KBM-7 (cell line): ENCODE measurements at places on chromosomes 6 and 20.
A peak's percentile ranks its signal among the peaks of the same experiment; 100 is the strongest.

DNA sequence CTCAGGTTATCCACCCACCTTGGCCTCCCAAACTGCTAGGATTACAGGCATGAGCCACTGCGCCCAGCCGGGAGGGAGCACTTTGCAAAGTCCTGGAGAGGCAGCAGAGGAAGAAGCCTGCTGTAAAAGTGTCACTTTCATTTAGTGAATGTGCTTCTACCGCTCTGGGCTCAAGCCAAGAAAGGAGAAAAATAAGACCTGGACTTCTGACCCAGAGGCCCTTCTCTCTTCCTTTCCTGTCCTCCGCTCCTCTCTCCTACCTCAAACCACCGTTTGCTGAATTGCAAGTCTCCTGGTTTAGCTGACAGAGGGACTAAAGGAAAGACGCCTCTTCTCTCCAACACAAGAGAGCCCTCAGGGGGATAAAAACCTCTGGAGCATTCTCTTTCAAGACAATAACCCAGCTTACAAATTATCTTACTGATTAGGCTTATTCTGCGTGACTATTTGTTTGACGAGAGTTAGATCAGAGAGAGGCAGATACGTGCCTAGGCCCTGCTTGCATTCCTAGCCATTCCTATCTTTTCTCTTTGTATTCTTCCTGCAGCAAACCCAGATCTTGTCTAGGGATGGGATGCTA, 84.2 kb upstream of the SLC22A23 start:
- DNase-seq, result no peak

- DNase-seq, result no peak
Measured at GRCh38 chr6:142544199-142544838, 242.5 kb downstream of the ADGRG6 start.

- DNase-seq, result no peak
Measured at GRCh38 chr6:11123978-11124377, 12.5 kb upstream of the ERVFRD-1 start.

DNA sequence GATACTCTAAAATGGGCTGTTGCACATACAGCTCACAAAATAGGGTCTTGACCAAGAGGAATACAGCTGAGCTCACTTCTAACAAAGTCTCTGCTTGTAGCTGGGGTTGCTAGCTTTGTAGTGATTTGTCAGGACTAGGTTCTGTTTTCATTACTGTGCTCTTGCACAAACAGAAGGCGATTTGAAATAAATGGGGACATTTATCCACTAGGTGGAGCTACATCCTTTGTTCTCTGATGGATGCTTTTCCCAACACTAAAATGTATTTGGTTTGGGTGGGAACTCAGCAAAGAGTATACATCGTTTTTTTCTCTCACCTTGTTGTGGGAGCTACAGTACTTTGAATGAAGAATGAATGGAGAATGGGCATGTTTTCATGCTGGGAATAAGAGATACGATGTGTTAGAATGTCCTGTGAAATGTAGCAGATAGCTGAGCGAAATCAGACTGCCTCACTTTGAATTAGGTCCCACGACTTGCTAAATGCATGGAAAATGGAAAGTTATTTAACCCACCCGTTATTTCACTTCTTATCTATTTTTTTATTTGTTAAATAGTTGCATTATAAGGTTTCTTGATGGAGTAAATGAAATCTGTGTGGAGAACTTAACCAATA, 494.7 kb upstream of the MAP3K7 start:
- peak; percentile 64 for DNase-seq

DNA sequence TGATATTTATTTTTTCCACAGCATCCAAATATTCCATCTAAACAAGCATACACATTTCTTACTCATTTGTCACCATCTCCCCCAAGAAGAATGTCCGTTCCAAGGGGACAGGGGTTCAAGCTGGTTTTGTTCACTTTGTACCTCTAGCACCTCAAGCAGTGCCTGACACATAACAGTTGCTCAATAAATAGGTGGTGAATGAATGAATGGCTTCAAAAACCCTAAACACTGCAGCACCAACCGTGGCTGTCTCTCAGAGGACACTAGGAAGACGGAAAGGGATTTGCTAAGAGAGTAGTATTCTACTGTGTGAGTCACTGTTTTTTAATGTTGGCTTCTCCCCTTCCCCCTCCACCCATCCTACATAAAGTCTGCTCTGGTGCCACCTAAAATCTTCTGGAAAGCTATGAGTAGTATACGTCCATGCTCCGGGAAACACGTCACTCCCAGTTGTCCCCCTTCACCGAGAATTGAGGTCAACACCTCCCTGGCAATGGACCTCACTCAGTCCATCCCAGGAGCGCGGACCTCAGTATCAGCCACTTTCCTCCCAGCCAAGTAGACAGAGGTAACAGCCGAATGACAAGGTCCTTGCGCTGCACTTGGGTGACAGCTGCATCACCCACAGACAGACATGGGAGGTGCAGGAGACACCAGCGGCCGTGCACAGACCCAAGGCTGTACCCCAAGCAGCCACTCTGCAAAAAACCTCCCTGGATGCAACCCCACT, 107.4 kb downstream of the PREX1 start:
- DNase-seq, result no peak

DNA sequence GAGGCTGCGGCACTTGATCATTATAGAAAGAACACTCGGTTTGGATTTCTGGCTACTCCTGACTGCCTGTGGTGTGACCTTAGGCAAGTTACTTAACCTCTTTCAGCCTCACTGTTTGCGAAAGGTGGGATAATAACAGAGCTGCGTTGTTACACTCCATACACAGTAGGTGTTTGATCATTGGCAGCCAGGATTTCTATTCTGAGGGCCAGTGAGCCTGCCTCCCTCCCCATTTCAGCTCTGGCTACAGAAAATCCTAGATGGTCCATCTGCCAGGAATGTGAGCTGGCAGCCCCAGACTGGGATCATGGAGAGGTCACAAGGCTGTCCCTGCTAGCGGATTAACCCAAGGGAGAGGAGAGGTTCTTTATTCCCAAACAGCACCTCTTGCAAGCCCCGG, 2.7 kb downstream of the KCNB1 start:
- DNase-seq, result no peak

- DNase-seq, result peak; percentile 4
Measured at GRCh38 chr6:135880066-135880972, 28.8 kb downstream of the PDE7B start.

DNA sequence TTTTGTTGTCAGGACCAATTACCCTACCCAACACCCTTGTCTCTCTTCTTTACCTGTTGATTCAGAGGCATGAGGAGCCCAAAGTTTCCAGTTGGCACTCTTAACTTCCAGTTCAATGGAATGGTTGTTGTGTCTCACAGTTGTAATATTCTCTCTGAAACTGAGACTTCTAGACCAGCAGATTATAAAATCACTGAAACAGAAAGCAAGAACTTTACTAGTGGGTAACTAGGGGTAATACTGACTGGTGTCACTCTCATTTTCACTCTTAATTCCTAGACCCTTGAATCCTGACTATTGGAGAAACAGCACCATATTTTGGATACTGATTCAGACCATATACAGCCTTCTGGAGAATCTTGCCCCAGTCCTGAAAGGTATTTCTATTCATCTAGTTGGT, 140.2 kb upstream of the MMS22L start:
- DNase-seq, result no peak

DNA sequence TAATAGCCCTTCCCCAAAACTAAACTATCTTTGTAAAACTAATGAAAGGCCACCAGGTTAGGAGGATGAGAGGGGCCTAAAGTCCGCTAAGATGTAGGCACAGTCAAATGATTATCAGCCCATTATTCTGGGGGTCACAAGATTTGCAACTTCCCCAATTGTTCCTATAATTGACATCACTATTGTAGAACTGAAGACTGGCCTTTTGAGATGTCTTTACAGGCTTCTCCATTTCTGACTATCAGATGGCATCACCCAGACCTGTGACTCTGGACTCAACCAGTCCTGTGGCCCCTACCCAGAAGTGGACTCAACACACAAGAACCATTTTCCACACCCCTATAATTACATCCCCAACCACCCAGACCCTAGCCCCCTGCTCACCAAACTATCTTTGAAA, 61.5 kb upstream of the MAP7 start:
- DNase-seq, result no peak
